ENCODE measurements at places on chromosomes 2 and 18.

DNA sequence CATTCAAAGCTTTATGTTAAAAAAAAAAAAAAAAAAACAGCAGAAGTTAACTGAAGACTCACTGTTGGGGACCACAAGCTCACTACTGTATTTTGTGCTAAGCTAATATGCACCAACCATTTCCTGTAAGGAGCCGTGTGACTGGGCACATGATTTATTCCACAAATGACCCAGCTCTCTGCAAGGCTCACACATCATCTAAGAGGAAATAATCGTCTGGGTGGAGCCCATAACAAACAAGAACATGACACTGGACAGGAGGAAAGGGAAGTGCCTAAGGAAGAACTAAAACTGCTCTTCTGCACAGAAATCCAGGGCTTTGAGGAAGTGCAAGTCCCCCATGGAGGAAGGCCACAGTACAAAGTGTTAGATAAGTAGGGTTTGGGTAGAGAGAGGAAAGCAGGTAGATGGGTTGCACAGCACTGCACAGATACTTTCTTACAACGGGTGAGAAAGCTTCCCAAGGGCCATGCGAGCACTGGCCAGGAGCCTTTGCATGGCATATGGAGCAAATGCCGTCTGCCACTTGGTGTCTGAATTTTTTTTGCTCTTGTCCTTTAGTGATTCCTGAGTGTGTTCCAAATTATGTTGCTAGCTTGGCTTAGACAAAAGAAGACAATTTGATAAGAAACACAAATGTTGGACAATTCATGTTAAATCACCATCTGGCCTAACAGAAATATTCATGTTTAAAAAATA lies 24.4 kb downstream of the NFE2L2 start:
- no peak for DNase-seq

DNA sequence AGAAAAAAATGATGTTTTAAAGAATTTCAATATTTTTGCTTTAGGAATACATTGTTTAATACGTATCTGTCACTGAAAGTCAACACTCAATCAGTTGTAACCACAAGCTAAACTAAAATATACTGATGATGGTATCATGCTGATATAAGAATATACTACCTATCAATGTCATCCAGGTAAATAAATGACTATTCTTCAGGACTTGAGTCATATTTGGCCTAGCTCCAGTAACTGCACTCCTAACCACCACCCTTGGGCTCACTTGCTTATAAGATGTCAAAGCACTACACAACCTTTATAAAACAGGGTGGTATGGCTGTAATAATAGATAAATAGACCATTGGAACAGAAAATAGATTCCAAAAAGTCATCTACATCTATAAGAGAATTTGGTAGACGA lies 48.8 kb downstream of the RND3 start:
- no peak for DNase-seq

DNA sequence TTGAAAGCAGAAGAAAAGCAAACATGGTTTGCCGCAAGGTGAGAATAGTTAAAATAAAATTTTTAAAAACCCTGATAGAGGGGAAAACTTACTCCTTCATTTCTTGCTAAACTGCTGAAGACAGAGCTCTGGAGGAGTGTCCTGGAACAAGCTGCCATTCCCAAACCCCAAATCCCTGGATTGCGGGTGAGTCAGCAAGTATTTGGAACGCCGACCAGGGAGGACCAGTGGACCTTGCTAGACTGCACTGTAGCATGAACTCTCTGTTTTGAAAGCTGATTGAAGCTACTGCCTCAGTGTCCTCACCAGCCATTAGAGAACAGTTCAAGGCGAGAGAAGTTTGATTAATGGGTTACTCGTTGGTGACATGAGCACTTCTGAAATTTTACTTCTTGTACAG lies 99.4 kb upstream of the RASGRP3 start:
- DNase-seq, result no peak

- DNase-seq, result no peak
These were observed 449.0 kb upstream of the ID2 start for GRCh38 chr2:8232871-8233270.

DNA sequence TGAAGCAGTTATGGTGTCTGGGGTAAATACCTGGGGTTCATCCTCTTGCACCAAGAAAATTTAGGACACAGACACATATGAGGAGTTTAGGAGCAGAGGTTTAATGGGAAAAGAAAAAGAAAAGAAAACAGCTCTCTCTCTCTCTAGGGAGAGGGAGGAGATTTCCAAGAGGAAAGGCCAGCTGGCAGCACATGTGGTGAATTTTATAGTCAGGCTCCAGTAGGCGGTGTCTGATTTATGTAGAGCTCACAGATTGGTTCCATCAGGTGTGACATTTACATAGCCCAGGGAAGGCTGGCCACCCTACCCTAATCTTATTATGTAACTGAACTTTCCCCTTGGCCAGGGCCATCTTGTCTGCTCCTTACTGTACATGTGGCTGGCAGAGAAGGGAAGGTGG lies 297.5 kb upstream of the RGPD4 start:
- DNase-seq, result peak; percentile 35

GRCh38 chr2:200329798-200330197 lies 23.3 kb downstream of the SPATS2L start:
- no peak for DNase-seq

GRCh38 chr2:7029291-7030059 lies 112.3 kb downstream of the RNF144A start:
- no peak for DNase-seq

- DNase-seq, result no peak
These were observed 162.2 kb downstream of the AFF3 start for GRCh38 chr2:99980176-99980575.

GRCh38 chr2:178997477-178997876 lies 52.5 kb downstream of the CCDC141 start:
- no peak for DNase-seq

DNA sequence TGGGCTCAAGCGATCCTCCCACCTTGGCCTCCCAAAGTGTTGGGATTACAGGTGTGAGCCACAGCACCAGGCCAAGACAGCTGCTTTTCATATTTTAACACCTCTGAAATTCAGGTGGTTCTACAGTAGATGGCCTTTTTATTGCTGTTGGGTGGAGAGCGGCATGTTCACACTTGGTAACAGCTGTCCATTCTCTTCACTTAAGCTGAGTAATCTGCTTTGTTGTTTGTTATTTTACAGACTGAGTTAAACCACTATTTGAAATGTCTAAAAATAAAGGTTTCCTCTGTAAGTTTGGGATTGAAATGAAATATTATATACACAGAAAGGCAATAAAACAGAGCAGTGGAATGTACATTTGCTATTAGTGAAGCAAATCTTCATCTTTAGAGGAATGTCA lies 44.9 kb upstream of the TLK1 start:
- no peak for DNase-seq

DNA sequence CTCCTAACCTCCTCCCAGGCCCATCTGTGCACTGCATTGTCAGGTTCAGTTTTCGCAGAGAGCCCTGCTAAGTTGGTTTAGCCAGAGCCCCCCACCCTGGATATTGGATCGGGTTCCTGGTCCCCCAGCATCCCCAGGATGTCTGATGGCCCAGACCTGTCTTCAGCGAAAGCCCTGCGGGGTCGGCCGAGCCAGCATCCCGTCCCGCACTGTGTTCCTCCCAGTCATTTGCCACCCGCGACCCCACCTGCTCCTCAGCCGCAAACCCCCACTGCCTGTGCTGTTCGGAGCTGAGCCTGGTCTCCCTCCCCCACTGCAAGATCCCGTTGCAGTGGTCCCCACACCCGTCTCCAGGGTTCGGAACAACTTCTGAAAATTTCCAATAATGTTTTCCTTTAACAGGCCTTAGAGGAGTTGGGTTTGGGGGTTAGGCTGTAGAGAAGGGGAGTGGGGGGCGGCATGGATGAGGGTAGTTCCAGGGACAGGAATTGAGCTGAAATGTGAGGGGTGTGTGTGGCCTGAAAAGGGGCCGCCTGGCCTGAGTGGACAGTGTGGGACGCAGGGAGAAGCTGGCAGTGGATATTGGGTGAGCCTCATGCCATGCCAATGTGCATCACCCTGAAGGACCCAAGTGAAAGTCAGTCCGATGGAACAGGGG lies 1.6 kb upstream of the COPS9 start:
- no peak for DNase-seq

GRCh38 chr18:63889626-63890025 lies 2.1 kb downstream of the SERPINB2 start:
- DNase-seq, result no peak

GRCh38 chr2:200624658-200625057 lies 38.8 kb downstream of the AOX1 start:
- DNase-seq, result no peak

- DNase-seq, result no peak
These were observed 17.8 kb upstream of the BMP10 start for GRCh38 chr2:68889021-68889420.

DNA sequence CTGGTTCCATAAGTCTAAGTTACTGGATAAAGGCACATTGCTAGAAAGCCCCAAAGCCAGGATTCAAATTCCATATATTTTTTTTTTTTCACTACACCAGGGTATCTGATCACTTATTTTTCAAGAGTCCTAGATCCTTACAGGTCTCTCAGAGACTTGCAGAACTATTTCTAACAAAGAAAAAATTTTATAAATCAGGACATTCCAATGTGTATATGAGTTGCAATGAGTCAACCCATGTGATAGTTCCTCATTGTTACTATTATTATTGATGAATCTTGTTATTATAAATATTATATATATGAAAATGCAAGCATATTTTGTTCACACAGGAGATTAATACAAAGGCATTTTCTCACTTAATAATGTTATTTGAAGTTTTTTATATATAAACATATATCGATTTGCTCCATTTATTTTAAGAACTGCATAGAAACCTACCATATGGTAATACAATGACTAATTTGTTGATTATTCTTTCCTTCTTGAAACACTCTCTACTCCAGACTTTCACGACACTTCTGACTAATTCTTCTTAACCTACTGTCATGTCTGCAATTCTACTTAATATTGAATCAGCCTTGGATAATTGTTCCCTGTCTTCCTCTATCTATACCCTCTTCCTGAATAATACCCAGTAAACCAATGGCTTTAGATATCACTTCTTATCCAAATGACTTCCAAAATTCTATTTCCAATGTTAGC lies 968.4 kb upstream of the NRXN1 start:
- DNase-seq, result no peak

DNA sequence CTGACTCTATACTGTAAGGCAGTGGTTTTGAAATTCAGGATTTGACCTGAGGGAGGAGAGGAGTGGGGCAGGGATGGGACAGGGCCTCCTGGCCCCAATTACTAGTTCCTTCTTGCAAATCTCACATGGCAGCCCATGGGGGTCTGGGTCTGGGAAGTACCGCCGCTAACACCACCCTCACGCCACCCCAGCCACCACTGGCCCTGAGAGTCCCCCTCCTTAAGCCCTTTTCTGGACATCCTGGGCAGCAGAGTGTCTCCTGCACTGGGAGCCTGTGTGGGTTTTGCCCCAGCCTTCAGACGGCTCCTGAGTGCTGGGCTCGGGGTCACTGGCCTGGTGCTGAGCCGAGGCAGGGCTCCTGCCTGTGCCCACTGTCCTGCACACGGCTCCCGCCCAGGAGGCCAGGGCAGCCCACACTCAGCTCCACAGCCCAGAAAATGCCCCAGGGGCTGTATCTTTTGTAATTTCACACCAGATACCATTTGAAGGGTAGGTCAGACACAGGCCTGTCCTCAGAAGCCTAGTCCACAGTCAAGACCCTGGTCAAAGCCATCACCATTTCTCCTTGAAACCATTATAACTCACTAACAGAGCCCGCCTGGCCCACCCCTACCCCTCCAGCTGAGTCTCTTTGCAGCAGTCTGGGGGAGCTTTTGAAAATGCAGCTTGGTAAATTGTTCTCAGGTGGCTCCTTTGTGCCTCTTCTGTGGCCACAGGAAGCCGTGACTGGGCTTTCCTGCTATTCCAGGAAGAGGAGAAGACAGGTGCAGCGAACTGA lies 55.1 kb downstream of the CYP27C1 start:
- no peak for DNase-seq

- peak; percentile 63 for DNase-seq
These were observed 2.0 kb downstream of the IGFBP2 start for GRCh38 chr2:216635171-216635570.

- no peak for DNase-seq
These were observed 259.0 kb downstream of the HNMT start for GRCh38 chr2:138223319-138223718.

DNA sequence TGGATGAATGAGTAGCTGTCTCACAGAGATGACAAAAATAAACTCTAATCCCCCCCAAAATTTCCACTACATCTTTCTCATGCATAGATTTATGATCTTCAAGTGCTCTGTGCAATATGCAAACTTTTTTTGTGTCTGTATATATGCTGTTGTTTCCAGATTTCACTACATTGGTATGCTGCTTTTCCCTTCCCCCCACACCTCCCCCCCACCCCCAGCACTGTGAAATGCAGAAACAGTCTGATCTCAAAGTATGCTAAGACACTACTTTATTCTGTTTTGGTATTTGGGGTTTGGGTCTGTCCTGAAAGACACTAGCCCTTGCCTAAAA lies 524 bp upstream of the KLHL14 start:
- DNase-seq, result no peak

DNA sequence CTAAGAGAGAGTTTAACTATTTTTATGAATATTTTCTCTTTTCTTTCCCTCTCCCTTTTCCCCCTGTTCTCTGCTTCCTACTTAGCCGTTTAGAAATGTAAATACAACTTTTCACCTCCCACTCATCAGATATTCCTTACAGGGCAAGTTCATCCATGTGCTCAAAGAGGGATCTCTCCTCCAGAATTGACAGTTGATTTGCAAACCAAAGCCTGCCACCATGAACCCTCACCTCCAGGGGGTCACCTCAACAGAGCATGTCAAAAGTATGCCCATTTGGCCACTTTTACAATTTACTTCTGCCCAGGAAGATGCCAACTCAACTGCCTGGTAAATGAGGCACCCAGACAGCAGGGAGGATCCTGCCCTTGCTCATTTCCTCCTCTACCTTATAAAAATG lies 149.2 kb upstream of the GYPC start:
- no peak for DNase-seq

- no peak for DNase-seq
These were observed 15.0 kb downstream of the RTTN start for GRCh38 chr18:70190529-70190928.

DNA sequence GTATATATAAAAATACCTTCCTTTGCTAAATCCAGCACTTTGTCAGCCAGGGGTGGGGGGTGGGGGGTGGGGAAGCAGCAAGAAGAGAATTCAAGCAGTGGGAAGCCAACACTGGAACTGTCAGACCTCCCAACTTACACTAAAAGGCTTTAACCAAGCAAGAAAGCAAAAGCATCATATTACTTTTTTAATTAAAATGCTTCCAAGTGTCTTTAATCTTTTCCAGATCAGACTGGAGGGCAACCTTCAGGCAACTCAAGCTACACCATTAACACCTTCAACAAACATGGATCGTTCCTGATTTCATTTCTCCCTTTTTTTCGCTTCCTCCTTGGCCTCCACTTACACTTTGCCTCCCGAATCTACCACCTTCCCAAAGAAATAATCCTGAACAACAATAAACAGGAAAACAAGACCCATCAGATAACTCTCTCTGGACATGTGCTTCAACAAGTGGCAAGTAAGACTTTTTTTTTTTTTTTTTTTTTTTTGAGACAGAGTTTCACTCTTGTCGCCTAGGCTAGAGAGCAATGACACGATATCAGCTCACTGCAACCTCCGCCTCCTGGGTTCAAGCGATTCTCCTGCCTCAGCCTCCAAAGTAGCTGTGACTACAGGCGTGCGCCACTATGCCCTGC lies 35.5 kb downstream of the ZNF521 start:
- DNase-seq, result no peak
